ENCODE measurements at places on chromosomes 4 and X.
A peak's percentile ranks its signal among the peaks of the same experiment; 100 is the strongest.

DNA sequence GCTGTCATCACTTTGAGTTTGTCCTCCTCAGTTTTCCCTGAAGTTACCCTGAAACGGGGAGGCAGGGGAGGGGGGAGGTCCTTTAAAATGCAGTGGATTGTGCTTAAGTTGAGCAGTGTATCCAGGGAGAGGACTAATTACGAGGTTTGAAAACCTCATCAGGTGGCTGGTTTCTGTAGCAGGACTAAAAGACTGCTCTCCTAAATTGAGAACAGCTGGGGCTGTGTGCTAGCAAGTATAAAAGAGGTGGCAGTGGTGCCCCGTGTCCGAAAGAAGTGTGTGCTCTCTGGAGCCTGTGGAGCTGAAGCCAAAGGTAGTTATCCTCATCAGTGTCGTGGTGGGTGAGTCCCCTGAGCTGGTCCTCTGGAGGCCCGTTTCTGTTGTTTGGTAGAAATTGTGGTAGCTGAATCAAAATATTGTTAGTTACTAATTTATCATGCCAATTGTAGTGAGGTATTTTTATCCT is 37.2 kb upstream of the CYP2U1 start:
- DNase-seq, result no peak

- DNase-seq, result no peak
Observed at GRCh38 chr4:20570981-20571715, 129.1 kb upstream of the PACRGL start.

DNA sequence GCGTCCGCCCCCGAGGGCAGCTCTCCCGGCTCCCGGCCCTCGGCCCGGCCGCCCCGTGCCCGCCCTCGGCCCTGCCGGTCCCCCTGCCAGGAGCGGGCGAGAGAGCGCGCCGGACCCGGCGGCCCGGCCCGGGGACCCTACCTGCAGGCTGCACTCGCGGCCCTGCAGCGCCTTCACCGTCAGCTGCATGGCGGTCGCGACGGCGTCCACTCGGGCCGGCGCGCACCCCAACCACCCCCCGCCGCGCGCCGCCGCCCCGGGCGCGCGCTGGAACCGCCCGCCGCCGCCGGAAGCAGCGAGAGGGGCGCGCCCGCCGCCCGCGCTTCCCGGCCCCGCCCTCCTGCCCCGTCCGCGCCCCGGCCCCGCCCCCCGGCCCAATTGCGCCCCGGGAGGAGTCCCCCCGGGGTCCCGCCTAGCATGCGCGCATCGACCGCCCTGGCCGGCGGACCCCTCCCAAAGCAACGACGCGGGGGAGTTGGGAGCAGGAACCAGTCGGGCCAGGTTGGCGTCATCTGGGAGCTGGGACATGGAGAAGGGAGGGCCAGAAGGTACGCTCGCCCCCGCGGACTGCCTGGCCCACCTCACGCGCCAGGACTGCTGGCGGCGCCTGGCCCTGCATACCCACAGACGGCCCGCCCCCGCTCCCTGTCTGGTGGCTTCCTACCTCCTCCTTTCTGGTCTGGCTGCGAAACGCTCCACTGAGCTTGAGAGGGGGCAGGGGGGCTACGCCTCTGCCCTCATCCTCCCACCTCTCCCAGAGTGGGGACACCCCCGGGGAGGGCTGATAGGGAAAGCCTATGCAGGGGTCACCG is at the start of gene UBL4A:
Gene UBL4A, minus strand, starts transcription at position 220 of the 812 bp plus-strand sequence. Its CDS starts 31 bp downstream, at position 189.
- DNase-seq, result no peak

DNA sequence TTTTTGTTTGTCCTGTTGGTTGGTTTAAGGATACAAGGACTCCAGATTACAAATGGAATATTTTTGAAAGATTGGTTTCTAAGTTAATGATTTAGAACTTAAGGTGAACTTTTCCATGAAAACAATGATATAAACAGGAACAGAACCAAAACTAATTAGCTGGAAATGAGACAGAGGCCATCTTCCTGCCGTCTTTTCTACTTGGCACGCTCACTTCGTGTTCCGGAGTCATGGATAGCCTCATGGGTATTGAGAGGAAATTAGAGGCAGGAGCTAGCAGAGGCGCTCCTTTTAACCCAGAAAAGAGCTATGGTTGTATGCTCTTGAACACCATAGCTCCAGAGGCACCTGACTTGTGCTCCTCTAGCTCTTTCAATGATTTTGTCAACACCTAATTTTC is 2.4 kb downstream of the FAM241A start:
- no peak for DNase-seq

- no peak for DNase-seq
Observed at GRCh38 chr4:52711272-52711671, 40.0 kb downstream of the ERVMER34-1 start.

DNA sequence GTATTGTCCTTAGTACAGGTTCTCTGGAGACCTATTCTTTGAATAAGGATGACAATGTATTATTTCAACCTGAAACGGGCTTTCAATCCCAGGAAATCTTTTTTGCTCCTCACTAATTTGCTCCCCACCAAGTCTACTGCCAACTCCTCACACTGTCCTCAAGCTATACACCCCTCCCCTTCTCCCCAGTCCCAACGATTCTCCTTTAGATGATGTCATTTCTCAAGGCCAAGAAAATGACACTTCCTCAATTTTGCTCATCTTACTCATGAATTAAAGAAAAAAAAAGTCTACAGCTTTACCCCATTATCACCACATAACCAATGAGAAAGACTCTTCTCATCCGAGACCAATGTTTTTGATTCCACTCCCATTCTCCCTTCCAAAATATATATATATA is 20.6 kb downstream of the AP1S2 start:
- DNase-seq, result no peak

DNA sequence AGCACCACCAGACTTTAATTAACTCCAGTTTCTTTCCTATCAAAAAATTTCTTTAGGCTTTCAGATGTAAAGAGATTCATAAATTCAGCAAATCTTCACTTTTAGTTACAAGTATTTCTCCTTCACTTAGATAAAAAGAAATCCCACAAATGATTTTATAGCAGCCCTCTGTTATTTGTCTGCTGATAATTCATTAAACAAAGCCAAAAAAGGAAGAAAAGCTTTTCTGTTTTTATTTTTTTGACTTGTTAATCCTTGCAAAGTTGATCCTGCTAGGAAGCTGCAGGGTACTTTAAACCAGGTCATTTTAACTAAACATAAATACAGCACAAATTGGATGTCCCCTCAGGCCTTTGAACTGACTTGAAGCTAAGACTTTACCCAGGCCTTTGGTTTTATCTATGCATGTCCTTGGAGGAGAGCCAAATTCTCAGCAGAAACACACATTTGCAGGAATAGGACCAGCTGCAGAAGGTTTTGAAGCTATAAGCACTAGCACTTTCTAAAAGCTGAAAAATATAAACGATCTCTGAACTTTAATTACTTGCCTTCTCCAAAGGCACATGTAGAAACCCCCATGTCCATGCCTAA is 57.5 kb downstream of the PCDH18 start:
- no peak for DNase-seq

GRCh38 chr4:120354381-120354780 is 287.7 kb upstream of the MAD2L1 start:
- DNase-seq, result no peak

DNA sequence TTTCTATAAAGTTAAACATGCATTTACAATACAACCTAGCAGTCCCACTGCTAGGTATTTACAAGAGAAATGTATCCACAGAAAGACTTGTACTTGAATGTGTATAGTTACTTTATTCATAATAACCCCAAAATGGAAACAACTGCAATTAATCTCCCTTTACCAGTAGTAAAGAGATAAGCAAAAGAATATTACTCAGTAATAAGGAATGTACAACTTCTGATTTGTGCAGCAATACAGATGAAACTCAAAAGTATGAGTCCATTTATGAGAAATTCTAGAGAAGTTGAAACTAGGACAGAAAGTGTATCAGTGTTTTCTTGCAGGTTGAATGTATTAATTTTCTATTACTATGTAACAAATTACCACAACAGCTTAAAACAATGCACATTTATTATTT is 15.2 kb downstream of the USP53 start:
- DNase-seq, result no peak

GRCh38 chrX:8520791-8521190 is 56.2 kb downstream of the VCX3B start:
- no peak for DNase-seq

DNA sequence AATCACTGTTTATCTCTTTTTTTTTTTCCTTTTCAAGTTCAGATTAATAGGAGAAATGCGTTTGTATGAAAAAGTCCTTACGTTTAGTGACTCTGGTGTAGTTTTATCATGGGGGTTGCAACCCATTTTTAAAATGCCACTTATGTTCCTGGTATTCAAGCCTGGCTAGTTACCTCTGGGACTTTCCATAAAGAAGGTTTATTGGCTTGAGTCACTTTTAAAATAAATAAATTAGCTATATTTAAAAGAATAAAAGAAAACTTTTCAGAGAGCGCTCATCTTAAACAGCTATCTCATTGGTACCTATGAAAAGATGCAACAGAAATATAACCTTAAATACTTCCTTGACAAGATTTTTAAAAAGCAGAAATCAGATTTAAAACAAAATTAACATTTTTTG is 275.0 kb upstream of the IL1RAPL1 start:
- DNase-seq, result no peak

- no peak for DNase-seq
Observed at GRCh38 chrX:69161371-69161770, 3.9 kb downstream of the PJA1 start.

- DNase-seq, result no peak
Observed at GRCh38 chrX:119919835-119920585, 23.5 kb downstream of the NKAP start.

DNA sequence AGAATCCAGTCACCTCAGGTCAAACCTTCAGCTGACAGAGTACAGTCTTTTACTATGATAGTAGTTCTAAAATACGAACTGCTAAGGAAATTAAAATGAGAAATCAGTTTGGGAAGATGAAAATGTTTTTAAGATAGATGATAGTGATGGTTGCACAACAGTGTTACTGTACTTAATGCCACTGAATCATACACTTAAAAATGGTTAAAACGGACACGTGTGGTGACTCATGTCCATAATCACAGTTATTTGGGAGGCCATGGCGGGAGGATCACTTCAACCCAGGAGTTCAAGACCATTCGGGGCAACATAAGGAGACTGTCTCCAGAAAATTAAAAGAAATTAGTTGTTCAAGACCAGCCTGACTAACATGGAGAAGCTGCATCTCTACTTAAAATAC is 41.4 kb downstream of the ABHD18 start:
- DNase-seq, result no peak

DNA sequence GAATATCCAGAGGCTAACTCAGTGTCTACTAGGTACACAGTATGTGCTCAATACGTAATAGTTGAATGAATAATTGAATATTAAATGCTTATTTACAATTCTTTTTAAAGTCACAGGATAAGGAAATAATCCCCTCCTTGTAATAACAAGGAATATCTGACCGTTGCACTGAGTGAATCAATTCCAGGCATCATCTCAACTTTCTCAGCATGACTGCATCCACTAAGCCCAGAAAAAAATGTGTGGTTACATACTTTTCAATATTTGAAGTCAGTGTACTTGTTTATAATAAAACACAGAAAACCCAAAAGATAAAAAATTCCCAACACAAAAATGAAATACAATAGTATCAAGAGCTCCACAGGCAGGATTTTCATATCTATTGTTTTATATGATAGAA is 105.4 kb downstream of the TMEM144 start:
- peak; percentile 38 for DNase-seq

DNA sequence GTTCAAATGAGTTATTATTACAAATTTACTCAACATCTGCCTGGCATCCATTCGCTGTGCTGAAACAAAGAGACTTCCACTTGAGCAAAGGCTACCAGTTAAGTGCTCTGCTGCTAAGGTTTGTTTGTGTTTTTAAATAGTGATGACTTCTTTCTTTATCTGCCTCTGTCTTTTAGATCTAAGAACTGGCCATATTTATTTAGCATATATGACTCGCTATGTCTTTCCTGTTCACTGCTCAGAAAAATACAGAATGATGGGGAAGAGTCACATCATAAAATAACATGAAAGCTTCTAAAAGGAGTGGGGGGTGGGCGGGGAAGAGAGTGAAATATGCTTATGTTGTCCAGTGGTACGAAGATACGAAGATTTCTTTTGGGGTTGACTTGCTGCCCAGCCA is 322.2 kb downstream of the GPAT3 start:
- no peak for DNase-seq

GRCh38 chrX:71438750-71439149 is 72.6 kb downstream of the TAF1 start:
- no peak for DNase-seq

DNA sequence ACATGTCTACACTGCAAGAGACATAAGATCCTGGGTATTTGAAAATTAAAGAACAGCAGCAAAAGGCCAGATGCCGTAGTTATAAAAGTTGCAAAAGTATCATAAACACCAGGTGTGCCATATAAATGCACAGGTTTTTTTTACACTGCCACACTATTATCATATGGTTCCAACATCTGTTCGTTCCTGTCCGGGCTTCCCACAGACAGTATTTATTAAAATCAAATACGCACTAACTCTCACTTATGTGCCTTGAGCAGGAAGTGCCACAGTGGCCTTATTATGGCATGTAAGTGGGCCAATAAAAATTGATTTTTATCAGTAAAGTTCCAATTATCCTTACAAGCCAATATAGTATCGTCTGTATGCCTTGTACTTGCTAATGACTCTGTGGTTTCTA is 873.2 kb downstream of the RPA4 start:
- DNase-seq, result no peak

All from GM04504 (cell line).